B cell (primary cell): ENCODE measurements at places on chromosomes 5 and 9. TPM values are rescaled to one million over a fixed set of nuclear protein-coding genes. Genes with fewer than 3 reads are reported as not detected.

GRCh38 chr5:78472469-78473106 is 112.2 kb downstream of the SCAMP1 start:
- H3K36me3 ChIP-seq = peaks cover 3% of the 10 kb centered on the region
- DNase-seq = no peak
- no peak overlapping the region for H3K4me3 ChIP-seq
- H3K27me3 ChIP-seq = no peaks in the 10 kb centered on the region
- H3K27ac ChIP-seq = no peak overlapping the region

CTXN3 gene
- total RNA-seq = not detected in 2 replicates

DNA sequence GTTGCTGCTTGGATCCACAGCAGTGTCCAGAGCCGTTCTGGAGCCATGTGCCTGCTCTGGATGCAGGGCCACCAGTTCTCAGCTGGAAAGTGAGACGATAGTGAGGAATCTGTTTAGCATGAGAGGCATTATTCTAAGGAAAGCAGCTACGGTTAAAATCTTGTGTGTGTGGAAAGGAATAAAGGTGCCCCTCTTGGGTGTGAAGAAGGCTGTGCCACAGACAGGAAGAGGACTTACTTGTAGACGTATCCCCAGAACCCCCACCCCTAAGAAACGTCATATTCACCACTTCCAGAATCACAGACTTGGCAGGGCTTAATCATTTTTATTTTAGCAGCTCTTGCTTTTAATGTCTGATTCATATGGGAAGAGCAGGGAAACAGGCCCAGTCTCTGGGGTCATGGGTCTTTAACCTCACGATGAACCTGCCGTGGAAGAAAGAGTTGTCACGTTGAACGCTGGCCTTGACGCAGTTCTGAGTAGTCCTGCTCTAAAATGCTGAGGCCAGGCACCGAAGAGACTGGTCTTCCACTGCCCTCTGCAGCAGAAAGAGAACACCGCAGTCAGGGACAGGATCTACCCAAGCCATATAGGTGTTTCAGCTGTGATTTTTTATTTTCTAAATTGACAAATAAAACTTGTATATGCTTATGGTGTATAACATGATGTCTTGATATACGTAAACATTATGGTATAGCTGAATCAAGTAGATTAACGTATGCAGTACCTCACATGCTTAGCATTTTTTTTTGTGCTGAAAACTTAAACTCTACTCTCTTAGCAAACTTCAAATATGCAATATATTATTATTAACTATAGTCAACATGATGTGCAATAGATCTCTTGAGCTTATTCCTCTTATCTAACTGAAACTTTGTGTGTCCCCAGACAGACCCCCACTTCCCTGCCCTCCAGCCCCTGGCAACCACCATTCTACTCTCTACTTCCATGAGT is 38.8 kb downstream of the CARTPT start:
- no peaks in the 10 kb centered on the region for H3K4me1 ChIP-seq
- peak; percentile 29 for DNase-seq
- no peaks in the 10 kb centered on the region for H3K36me3 ChIP-seq

CDKN2A gene
- total RNA-seq = 9.5 and 11.7 TPM in 2 replicates

PCDHA1 gene
- not detected in 2 replicates for total RNA-seq

- no peaks in the 10 kb centered on the region for H3K27me3 ChIP-seq
- no peak for DNase-seq
These were observed 19.4 kb downstream of the OGN start for GRCh38 chr9:92385001-92385400.
